ENCODE measurements at places on chromosomes 2 and 18.

DNA sequence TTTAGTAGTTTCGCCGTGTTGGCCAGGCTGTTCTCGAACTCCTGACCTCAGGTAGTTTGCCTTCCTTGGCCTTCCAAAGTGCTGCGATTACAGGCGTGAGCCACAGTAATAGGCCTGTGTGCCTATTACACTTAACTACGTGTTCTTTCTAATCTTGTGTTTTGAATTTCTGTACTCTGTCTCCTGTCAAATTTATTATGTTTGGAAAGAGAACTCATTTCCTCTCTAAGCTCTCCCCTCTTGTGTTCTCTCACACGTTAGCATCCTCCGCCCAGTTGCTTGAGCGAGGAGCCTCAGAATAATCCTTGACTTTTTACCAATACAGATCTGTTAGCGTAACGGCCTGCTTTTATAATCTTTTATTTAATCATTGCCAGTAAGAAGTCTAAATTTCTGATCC is 3.7 kb downstream of the ATG16L1 start:
- DNase-seq = no peak

DNA sequence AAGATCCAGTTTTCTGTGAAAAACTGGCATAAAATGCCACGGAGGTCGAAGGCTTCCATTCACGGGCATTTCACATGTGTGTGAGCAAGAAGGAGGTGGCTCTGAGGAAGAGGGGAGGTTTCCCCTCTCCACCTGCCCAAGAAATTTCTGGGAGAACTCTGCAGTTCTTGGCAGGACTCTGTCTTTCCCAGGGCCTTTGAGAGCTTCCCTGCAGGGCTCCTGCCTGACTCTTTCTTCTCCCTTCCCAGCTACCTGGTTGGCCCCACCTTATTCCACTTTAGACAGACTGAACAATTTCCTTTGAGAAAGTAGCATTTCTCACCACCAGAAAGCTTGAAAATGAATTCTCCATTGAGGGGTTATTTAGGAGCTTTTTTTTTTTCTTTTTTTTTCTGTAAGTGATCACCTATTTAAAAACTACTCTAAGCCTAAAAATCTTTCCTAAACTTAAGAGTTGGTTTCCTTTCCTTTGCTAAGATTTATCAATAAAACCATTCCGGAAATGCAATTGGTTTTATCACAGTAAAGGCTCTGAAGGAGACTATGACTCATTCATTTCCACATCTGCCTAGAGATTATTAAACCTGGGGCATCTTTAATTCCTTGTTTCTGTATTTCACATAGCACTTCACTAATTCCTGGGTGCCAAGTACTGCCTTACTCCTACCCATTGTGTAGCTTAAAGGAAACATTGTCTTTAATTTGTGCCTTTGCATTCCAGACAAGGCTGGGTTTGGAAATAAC is 59.3 kb downstream of the UNC80 start:
- no peak for DNase-seq

DNA sequence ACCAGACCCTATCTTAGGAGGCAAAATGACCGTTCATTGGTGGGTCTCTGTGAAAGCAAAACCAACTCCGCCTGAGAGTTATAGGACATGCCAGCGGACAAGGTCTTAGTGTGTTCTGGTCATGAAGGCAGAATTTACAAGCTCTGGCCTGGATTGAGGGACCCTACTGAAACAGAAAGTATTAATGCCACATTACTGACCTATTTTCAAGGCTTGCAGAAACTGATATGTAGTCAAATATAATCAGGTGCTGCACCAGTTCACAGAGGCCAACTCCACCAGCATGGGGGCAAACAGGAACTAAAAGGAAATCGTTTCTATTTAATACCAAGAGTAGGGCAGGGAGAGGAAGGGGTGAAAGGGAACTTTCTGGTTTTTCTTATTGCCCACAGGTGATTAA is 19.7 kb downstream of the TYMS start:
- DNase-seq = no peak

- no peak for DNase-seq
Measured at GRCh38 chr2:222904557-222905258, 43.9 kb downstream of the ACSL3 start.

DNA sequence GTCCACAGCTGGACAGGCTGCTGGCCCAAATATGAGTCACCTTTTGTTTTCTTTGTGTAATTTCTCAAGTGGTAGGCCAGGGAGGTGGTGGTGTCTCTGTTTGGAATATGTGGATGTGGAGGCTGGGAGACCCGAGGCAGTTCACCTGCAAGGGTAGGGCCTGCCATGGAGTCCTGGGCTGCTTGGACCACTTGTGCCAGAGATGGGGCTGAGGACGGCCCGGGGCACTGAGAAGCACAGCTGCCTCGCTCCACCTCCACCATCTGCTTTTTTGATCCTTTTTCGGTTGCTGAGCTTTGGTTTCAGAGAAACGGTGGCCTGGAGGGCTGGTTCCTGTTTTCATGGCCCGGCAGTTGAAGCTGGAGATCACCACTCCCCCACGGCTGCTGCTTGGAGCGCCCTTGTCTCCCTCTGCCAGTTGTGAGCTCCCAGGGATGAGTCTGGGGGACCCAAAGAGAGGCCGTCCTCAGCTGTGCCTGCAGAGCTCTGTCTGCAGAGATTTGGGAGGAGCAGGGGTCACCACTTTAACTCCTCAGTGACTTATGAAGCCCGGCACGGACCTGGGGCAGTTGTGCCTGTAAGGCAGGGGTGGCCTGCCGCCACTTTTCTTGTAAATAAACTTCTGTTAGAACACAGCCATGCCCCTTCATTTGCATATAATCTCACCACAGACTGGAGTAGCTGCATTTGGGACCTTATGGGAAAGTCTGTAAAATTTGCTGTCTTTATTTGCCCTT is 67.6 kb upstream of the MCFD2 start:
- DNase-seq = no peak

DNA sequence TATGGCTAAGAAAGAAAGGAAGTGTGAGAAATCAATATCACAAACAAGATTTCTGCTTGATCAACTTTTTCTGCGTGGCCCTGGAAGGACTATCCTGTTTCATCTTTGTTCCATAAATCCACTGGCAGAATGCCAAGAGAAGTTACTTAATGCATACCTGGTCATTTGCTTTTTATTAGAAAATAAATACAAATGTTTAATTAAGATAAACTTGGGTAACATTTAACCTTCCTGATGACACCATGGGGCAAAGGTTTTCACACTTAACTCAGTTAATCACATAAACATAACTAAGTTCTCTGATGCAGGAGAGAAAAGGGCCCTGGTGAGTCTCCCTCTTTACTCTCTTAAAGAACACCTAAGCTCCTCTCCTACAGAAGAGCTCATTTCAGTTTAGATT is 203.3 kb downstream of the AFF3 start:
- no peak for DNase-seq

DNA sequence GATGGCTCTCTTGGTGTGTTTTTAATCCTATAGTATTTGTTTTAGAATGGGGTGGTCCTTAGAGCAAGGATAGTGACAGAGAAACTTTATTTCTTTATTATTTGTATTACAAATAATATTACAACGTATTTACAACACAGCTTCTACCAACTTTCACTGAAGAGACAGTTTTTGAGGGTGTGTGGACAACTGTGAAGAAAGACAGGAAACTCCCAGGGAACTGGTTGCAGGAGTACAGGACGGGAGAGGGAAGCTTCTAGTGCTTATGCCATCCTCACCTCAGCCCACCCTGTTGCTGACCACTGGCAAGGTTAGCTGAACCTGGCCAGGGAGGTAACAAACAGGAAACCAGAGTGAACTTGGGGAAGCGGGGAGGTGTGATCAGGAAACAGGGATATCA is 251.7 kb downstream of the BCL11A start:
- no peak for DNase-seq

GRCh38 chr2:112701052-112701451 is 19.8 kb upstream of the NT5DC4 start:
- no peak for DNase-seq

DNA sequence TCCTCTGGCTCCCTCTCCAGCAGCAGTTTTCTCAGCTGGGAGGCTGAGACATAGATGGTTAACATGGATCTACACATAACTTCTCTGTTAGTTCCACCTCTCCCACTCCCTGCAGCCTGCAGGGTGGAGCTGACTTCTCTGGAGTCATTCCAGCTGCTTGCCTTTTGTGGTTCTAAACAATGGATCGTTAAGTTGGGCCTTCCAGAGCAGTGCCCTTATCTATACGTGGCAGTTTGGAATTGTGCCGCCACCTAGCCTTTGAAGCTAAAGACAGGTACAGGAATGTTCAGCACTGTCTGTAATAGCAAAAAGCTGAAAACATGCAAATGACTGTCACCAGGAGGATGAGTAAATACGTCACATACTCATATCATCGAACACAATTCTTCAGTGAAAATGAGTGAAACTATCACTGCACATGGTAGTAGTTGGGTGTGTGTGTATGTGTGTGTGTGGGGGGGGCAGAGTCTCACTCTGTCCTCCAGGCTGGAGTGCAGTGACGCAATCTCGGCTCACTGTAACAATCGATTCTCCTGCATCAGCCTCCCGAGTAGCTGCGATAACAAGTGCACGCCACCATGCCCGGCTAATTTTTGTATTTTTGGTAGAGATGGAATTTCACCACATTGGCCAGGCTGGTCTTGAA is 50.3 kb downstream of the SH2D6 start:
- no peak for DNase-seq

- DNase-seq = no peak
Measured at GRCh38 chr2:143345887-143346787, 216.9 kb downstream of the ARHGAP15 start.

GRCh38 chr2:178892751-178893625 is 85.8 kb upstream of the TTN start:
- no peak for DNase-seq

DNA sequence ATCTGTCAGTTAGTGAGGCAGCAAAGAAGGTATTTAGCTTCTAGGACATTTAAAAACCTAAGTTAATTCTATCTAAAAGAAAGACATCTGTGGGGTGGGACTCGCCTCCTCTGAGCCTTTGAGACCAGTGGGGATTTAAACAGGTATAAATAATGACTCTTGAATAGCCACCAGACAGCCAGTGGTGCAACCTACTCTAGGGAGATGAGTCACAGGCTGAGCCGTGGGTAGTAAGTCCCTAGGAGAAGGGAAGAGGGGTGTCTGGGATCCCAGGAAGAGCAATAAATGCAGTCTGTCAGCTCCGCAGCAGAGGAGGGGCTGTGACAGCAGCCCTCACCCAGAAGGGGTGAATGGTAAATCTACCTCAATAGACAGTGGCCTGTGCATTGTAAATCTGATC is 43.1 kb upstream of the GALNT3 start:
- DNase-seq = no peak

DNA sequence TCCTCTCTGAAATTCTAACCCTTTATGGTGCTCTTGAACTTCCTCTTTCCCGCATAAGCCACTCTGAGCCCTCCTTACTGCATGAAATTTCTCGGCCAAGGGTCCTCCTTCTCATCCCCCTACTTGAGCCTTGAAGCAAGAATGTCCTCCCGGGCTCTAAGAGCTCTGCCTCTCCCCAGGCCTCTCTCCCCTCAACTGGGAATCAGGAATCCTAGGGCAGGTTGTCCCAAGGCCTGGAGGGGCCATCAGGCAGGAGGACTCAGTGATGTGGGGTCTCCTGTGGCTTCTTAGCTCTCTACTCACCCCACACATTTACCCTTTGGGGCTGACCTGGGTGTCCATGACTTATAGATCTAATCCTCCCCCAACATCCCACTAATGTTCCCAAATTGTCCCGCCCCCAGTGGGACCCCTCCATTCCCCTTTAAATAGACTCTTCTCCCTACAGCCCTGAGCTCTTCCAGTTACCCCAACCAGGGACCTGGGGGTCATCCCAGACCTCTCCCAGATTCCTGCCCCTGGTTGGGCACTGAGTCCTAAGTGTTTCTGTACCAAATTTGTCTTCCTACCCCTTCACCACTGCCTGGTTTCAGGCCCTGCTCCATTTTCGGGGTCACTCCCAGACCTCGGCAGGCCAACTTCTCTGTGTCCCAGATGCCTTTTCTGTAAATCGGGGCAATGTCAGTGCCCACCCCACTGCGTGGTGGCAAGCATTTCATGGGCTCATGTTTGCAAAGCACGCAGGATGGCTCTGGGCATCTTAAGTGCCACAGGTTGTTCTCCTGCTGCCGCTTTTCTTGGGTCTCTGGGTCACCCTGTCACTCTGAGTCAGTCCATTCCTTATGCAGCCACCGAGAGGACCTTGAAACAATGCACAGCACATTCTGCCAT is 171.2 kb downstream of the ASB1 start:
- no peak for DNase-seq

GRCh38 chr2:68744366-68744912 is 9.8 kb downstream of the ARHGAP25 start:
- DNase-seq = no peak

DNA sequence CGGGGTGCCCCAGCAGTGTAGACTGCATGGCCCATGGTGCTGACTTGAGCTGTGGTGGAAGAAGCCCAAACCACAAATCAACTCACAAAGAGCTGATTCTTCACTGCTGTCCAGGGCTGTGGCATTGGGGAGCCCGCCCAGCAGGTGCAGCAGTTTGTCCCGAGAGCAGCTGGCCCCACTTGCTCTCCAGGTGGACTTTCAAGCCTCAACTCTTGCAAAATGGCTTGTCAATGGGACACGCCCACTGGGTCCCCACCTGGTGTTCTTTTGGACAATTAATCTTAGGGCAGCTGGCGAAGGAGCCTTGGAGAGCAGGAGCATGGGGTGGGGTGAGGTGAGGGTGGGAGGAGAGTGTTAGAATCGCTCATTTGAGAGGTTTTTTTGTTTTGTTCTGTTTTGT is 117.9 kb downstream of the MYCN start:
- DNase-seq = no peak

GRCh38 chr2:135103843-135104242 is 51.8 kb downstream of the RAB3GAP1 start:
- DNase-seq = no peak

DNA sequence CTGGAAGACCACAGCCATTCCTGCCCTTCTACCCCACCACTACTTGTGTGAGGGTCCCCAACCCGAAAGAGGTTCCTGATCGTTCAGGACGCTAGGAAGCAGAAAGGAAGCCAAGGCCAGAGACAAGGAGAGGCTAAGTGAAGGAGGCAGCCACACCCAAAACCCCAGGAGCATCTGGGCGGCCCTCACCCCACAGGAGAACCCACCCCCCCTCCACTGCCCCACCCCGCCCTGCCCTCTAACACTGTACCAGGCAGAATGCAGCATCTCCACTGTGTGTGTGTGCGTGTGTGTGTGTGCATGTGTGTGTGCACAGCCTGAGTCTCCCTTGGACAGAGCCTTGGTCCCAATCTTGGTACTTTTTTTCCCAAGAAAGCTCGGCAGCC is 207.5 kb upstream of the HAAO start:
- no peak for DNase-seq

- DNase-seq = no peak
Measured at GRCh38 chr2:65514555-65515195, 82.3 kb upstream of the SPRED2 start.

DNA sequence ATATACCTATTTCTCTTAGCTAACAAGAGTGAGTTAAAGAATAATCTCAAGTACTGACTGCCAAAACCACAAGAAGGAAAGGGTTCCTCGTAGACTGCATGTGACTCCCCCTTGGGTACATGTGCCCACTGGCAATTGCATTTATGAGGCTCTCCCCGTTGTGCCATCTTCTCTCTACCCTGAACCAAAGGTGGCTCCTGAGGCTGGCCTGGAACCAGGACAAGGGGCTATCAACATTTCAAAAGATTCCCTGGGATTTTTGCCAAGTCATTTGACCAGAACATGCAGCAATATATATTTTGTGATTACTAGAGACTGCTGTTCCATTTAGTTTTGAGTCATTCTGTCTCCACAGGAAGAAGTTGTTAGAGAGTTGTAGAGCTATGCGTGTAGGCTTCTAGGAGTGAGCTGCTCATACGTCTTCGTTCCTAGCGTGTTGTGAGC is 45.8 kb downstream of the LAMA3 start:
- DNase-seq = no peak
